ENCODE measurements at places on chromosomes 7 and 10.

DNA sequence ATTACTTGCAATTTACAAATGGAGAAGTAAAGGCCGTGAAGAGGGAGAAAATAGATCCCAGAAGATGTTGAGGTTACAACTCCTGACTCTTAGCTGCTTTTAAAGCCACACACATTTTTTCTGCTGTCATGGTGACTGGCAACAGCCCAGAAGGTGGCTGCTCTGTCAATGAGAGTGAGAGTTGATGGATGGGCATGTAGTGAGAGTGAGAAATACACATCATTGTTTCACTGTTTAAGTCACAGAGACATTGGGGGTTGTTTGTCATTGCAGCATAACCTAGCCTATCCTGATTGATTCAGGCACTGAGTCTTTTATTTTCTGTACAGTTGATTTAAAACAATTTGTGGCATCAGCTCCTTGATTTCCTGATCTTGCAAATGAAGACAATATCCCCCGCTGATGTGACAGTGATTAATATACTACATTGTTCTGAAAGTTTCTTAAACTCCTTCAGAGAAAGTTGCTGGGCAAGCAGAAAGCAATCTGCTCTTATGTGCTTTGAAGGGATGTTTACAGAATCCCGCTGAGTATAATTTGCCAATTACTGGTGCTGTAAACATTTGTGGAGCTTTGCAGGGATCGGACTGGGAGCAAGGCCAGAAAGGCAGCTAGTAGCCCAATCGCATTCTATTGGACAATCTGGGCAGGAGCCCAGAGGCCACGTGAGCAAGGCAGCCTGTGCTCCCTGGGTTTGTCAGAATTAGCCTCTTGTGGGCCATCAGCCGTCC lies 229.6 kb downstream of the PRPF18 start:
- no peak for DNase-seq

- no peak for DNase-seq
Observed at GRCh38 chr10:132945894-132946255, 3.5 kb upstream of the CFAP46 start.

GRCh38 chr7:136869991-136870865 lies 1.8 kb downstream of the CHRM2 start:
- no peak for DNase-seq

DNA sequence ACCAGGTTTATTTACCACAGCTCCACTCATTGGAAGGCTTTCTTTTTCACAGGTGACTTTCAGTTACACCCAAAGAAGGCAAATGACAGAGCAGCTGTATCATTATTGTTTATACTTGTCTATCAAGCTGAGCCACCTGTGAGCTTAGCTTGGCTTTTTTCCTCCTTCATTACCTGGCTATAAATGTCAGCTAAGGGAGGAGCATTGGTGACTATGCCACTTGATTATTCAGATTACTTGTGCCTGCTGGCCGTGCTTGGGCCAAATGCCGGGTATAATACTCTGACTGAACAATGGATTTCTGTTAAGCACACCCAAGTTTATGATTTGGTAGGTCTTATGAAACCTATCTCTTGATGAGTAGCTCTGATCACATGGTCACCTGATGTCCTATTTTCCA lies 9.9 kb upstream of the GNAT3 start:
- no peak for DNase-seq

DNA sequence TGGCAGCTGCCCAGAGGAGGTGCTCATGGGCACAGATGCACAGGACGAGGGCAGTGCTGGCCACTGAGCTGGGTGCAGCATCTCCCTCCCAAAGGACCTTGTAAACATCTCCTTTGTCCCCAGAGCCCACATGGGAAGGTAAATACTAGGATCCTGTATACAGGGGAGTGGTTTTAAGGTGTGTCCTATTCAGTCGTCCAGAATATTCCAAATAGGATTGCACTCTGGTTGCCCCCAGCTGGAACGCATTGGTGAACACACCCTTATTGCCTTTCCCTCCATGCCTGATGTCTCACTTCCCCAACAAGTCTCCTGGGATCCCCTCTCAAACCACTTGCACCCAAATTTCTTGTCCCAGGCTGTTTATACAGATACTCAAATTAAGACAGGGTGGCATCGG lies 152.0 kb upstream of the PCBD1 start:
- DNase-seq = no peak

GRCh38 chr7:51142741-51143385 lies 173.7 kb downstream of the COBL start:
- no peak for DNase-seq

GRCh38 chr10:124622158-124622557 lies 122.0 kb downstream of the FAM53B start:
- DNase-seq = no peak

GRCh38 chr10:25457552-25457951 lies 282.8 kb downstream of the GPR158 start:
- no peak for DNase-seq

- DNase-seq = no peak
Observed at GRCh38 chr7:41779918-41780317, 77.0 kb upstream of the INHBA start.

DNA sequence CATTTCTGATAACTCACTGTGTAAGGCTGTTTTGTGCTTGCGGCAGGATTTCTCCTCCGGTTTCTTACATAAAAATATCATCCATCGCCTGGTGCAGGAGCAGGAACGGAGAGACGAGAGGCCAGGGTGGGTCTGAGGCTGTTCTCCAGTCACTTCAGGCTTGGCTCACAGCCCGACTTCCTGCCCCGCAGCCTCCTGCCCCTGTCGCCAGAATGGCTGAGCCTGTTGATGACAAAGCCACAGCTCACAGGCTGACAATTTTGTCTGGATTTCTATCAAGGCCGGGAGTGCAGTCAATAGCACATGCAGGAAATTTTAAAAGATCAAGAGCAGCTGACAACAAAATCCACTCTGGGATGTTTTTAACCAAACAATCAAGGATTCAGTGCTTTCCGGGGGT lies 229.7 kb upstream of the ZNF32 start:
- DNase-seq = no peak

- DNase-seq = no peak
Observed at GRCh38 chr10:118955951-118956801, 73.3 kb upstream of the NANOS1 start.

DNA sequence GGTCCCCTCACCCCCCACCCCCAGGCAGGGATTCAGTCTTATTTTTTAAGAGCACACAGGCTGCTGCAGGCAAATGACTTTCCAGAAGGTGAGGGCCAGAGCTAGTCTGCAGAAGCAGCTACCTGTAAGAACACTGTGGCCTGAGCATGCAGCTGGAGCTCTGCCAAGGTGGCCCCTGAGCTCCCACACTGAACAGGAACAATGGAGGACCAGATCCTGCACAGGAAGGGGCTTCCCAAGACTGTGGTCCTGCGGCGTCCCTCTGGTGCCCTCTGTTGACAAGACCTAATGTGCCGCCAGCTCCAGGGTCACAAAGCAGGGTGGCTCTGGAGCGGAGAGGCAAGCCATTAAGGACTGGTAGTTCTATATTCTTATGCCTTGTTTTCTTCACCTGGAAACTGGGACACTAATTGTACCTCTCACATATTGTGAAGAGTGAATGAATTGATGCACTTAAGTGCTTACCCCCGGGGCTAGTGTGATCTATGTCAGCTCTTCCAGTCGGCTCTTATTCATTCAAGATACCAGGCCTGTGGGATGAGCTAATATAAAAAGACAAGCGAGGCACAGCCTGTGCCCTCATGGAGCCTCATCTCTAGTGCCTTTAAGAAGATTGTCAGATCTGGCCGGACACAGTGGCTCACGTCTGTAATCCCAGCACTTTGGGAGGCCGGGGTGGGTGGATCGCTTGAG lies 8.0 kb upstream of the BEND7 start:
- peak; percentile 3 for DNase-seq

DNA sequence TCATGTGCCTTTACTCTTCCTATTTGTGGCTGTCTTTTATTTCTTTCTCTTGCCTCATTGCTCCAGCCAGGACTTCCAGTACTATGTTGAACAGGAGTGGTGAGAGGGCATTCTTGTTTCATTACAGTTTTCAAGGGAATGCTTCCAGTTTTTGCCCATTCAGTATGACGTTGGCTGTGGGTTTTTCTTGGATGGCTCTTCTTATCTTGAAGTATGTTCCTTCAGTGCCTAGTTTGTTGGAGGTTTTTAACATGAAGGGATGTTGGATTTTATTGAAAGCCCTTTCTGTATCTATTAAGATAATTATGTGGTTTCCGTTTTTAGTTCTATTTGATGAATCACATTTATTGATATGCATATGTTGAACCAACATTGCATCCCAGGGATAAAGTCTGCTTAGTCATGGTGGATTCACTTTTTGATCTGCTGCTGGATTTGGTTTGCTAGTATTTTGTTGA lies 96.8 kb downstream of the GLCCI1 start:
- no peak for DNase-seq

DNA sequence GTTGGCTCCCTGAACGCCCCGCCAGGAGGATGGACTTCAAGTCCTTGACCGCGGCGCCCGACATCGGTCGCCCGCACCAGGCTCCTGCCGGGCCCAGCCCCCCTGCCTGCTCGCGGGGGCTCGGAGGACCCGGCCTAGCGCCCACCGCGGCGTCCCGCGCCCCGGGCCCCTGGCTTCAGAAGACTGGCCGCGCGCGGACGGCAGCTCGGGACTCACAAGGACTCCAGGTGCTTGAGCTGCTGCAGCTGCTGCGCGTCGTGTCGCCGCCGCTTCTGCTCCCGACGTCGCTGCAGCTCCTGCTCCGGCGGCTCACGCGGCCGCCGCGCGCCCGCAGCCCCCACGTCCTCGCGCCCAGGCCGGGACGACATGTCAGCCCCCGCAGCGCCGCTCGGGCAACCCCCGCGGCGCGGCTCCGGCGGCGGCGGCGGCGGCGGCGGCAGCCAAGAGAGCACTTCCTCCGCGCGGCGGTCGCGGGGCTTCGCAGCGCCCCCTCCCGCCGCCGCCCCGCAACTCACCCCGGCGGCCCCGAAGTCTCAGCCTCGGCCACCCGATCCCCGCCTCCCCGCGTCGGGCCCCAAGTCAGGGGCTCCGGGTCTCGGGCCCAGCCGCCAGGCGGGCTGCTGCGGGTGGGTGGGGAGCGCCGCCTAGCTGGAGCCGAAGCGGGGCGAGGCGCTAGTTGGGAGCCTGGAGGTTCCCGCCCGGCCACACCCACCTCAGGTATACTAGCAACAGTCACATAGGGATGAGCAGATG lies at the start of gene RP9:
TSS of gene RP9 (minus strand) at position 400 of the 753 bp plus-strand sequence. CDS start at position 368, 32 bp downstream.
- DNase-seq = peak; percentile 83

- DNase-seq = no peak
Observed at GRCh38 chr10:71308985-71309384, 10.1 kb upstream of the SLC29A3 start.

DNA sequence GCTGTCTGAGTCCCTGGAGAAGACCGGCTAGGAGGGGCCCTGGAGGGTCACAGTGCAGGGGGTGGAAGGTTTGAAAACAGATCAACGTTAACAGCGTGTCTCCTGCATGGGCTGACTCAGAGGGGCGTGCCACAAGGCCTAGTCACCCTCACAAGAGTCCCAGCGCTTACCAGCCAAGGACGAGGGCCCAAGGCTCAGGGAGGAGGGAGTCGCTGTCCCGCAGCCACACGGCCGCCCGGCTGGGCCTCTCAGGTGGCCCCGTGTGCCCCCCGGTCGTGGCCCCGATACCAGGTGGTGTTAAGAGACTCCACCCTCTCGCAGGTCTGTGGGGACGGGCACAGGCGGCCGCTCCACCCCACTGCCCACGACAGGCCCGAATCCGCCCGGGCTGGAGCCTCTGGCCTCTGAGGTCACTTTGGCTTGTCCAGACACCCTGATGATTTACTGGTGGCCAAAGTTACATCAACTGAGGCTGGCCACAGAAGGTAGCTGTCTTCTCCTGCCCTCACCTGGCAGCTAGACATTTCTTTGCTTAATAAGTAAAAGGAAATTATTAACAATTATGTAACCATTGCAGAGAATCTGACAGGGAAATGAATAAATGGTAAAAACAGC lies 34.0 kb downstream of the FAM20C start:
- no peak for DNase-seq

GRCh38 chr7:45921699-45922519 lies 837 bp upstream of the IGFBP3 start:
- peak; percentile 44 for DNase-seq

GRCh38 chr10:23692736-23693135 lies 253.9 kb downstream of the OTUD1 start:
- no peak for DNase-seq

DNA sequence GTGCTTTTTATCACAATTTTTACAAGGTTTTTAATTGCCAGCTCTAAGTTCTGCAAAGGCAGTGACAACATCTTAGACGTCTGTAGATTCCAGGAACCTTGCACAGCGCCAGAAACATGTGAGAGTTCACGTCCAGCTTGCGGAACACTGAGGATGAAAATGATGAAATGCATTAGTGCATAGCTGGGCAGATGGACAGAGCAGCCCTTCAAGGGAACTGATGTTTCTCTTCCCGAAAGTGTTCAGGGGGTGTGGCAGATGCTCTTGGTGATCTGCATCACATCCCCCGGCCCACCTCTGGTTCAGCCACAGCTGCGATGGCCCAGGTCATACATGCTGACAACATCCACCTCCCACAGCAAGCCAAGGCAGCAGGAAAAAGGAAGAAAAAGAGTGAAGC lies 40.9 kb downstream of the ITIH5 start:
- DNase-seq = no peak

GRCh38 chr7:1601956-1602355 lies 32.1 kb upstream of the PSMG3 start:
- no peak for DNase-seq

DNA sequence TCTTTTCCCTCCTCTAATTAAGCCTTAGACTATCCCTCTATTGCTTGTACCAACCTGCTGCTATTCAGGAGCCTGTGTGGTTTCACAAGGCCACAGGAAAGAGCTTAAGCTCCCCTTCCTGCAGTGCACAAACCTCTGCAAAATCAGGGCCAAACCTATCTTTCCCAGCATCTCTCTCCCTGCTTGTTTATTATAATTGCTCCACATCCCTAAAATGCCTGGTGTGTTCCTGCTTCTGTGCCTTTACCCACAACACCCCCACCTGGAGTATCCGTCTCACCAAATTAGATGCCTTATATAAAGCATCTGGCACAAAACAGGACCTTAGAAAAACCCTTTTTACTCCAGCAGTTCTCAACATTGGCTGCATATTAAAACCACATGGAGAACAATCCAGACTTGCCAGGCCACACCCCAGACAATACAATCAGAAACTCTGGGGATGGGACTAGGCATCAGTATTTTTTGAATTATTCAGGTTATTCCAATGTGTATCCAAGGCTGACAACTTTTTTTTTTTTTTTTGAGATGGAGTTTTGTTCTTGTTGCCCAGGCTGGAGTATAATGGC lies 16.7 kb downstream of the SEC31B start:
- DNase-seq = no peak

- DNase-seq = no peak
Observed at GRCh38 chr10:5530846-5531557, 6.2 kb downstream of the CALML3 start.

Data from CD4-positive, alpha-beta T cell treated with Interleukin-10 for 1 hour (primary cell).